ENCODE measurements at places on chromosomes 6 and 20. TPM values are rescaled to one million over a fixed set of nuclear protein-coding genes. Genes with fewer than 3 reads are reported as not detected.

OR11A1 gene
- polyA plus RNA-seq = not detected

SEL1L2 gene
- not detected for polyA plus RNA-seq

DNA sequence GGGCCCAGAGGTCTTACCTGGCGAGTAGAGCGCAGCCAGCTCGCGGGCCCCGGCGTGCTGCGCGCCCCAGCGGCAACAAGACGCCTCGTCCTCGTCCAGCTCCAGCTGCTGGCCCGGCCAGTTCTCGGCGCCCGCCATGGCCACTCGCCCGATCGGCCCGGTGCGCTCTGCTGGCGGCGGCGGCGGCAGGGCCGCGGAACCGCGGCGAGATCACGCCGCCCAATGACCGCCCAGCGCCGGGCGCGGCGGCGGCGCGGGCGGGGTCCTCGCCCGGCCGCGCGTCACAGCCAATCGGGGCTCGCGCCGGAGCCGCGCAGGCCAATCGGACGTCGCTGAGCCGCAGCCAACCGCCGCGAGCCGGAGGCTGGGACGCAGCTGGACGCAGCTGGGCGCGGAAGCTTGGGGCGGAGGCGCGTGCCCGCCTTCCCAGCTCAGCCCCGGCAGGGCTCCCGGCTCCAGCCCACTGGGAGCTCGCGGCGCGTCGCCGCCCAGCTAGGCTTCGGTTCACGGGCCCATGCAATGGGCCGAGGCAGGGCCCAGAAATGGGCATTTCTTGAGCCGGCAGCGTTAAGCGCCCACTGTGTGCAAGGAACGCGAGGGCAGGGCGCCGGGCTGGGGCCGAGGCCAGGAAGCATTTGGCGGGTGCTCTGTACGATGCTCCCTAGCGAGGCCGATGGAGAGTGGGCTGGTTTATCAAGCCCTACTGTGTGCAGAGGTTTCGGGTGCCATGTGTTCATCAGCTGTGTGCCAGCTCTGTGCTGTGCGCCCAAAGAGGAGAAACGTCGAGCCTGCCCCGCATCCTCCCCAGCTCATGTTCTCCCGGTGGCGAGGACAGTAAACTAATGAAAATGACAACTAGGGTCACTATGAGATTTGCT lies at the start of gene PEDS1:
Gene PEDS1, minus strand, starts transcription at position 224 of the 878 bp plus-strand sequence. Its CDS starts 86 bp downstream, at position 138.
- peak; percentile 88 for DNase-seq

DNA sequence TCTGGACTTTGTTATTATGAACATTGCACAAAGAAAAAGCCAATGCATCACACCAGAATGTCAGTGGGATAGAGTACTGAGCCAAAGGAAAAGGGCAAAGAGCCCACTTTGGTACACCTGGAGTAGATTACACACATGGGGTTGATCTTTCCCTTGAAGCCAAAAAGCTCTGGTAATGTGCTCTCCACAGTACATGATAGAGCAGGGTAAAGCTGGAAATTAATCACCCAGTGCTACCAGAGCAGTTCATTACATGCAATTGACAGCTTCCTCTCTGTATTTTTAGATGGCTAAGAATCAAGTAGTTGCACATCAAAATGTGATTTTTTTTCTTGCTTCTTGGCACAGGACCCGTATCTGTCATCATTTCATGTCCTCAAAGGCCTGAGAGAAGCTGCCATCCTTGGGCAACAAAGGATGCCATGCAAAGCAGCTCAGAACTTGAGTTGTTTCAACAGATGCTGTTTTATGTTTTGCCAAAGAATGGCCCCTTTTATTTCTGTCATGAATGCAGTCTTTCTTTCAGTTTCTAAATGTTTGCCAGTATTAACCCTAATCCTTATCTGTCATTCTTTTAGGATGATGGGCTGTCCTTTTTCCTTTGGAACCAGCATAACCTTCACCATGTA lies 88.1 kb downstream of the HDGFL1 start:
- DNase-seq = no peak

GRCh38 chr6:167046861-167047495 lies 47.8 kb downstream of the CEP43 start:
- DNase-seq = no peak

DNA sequence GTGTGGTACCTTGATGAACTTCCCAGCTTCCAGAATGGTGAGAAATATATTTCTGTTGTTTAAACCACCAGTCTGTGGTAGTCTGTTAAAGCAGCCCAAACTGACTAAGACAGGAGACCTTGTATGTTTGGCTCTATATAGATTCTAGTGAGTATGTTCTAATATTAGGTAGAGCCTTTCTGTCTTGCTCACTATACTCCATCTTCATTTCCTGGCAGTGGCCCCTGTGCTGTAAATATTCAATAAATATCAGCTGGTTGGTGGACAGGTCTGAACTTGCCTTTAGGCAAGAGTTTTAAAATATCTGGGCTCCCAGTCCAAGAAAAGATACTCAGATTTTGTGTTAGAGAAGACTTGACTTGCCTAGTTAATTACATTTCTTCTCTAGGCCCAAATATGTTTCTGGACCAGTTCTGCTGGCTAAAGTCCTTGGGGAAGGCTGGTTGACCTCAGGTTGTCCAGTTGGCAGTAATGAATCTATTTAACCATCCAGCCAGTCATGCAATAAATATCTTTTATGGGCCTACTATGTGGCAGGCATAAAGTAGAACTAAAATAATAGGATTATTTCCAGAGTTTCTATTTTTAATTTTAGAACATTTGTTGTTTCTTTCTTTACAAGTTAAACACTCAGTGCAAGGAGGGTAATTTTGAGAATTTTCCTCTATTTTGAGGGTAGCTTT lies 22.3 kb downstream of the PPP1R14C start:
- DNase-seq = no peak

GRCh38 chr6:90297867-90298381 lies 1.3 kb upstream of the BACH2 start:
- no peak for DNase-seq

DNA sequence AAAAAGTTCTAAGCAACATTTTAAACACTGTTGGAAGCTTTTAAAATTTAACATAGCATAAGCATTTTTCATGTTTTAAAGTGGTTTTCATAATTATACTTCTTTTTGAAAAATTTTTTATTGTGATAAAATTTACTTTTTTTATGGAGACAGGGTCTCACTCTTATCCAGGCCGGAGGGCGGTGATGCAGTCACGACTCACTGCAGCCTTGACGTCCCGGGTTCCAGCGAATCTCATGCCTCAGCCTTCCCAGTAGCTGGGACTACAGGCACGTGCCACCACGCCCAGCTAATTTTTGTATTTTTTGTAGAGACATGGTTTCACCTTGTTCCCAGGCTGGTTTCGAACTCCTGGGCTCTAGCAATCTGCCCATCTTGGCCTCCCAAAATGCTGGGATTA lies 46.1 kb upstream of the TULP4 start:
- no peak for DNase-seq

GNMT gene
- 2.1 TPM for polyA plus RNA-seq

BFSP1 gene
- 3.6 TPM for polyA plus RNA-seq

INSM1 gene
- polyA plus RNA-seq = not detected

OR12D3 gene
- not detected for polyA plus RNA-seq

SLC26A8 gene
- 0.47 TPM for polyA plus RNA-seq

DNA sequence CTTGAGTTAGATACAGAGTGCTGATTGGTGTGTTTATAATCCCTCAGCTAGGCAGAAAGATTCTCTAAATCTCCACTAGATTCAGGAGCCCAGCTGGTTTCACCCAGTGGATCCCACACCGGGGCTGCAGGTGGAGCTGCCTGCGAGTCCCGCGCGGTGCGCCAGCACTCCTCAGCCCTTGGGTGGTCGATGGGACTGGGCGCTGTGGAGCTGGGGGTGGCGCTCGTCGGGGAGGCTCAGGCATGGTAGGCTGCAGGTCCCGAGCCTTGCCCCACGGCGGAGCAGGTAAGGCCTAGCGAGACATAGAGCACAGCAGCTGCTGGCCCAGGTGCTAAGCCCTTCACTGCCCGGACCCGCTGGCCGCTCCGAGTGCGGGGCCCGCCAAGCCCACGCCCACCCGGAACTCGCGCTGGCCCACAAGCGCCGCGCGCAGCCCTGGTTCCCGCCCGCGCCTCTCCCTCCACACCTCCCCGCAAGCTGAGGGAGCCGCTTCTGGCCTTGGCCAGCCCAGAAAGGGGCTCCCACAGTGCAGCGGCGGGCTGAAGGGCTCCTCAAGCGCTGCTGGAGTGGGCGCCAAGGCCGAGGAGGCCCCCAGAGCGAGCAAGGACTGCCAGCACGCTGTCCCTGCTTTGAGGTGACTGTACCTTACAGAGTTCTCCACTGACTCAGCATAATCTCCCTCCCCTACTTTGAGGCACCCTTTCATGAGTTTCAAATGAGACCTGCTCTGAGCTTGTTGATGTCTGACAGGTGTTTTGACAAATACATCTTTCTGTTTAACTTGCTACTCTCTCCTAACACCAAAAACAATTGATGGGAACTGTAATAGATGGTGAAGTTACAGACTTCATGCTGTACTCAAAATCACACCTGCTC lies 3.9 kb upstream of the SSR1 start:
- no peak for DNase-seq

GRCh38 chr6:3303795-3304411 lies 45.2 kb downstream of the PSMG4 start:
- no peak for DNase-seq

DNA sequence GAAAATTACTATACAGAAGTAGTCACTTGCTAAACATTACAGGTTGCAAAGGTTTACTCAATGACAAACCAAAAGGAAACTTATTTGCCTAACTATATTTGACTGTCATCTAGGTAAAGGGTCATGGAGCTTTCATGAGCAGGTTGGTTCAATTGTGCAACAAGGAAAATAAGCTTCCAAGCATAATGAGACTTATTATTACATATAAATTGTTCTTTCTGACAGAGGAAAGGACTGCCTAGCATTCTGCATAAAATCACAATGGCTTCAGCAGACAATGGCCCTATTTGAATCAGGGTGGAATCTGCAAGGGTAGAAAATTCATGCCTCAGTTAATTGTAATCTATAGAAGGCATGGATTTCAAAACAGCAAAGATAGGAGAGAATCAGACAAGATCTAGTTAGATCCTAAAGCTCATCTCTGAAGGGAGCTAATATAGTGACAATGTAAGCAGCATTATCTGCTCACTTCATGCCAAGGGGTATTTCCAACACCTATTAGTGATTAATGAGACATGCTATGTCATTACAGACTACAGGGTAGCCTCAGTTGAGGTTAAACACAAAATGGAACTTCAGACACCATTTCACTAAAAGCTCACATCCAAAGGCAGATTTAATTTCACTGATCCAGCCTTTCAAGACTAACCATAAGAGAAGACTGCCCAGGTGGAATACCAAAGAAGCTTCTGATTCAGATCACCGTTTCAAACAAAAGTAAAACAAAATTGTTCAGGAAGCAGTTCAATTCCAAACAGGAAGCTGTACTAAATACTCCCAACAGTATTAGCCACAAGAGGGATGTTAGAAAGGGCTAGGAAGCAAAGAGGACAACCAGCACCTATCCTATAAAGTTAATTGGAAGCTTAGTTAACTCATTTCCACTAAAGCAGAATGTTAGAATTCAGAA lies 8.5 kb downstream of the STAU1 start:
- DNase-seq = no peak

GRCh38 chr6:158487495-158487894 lies 72.4 kb upstream of the TMEM181 start:
- no peak for DNase-seq

GRCh38 chr20:11654766-11655165 lies 262.9 kb upstream of the BTBD3 start:
- DNase-seq = no peak

GRCh38 chr6:104885518-104886043 lies 25.9 kb upstream of the HACE1 start:
- DNase-seq = no peak
